AG04450 (cell line): ENCODE measurements at places on chromosomes 12 and 14.

GRCh38 chr12:20868277-20868676 is 57.8 kb downstream of the SLCO1B3 start:
- DNase-seq: no peak

DNA sequence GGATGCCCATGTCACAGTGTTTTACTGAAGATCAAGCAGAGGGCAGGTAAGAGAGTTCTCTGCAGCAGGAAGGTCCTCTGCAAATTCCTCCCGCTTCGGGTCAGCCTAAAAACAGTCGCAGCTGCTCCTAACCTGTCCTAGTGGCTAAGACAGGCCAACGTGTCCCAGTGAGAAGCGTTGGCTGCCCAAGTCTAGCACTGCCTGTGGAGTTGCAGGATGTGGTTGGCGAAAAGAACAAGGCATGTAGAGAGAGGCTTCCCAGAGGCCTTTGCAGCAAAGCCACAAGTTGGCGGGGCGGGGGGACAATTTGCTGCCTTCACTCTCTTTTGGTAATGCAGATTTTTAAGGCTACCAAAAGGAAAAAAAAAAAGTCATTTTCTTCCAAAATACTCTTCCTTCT is 340.1 kb downstream of the BCL11B start:
- DNase-seq: no peak

DNA sequence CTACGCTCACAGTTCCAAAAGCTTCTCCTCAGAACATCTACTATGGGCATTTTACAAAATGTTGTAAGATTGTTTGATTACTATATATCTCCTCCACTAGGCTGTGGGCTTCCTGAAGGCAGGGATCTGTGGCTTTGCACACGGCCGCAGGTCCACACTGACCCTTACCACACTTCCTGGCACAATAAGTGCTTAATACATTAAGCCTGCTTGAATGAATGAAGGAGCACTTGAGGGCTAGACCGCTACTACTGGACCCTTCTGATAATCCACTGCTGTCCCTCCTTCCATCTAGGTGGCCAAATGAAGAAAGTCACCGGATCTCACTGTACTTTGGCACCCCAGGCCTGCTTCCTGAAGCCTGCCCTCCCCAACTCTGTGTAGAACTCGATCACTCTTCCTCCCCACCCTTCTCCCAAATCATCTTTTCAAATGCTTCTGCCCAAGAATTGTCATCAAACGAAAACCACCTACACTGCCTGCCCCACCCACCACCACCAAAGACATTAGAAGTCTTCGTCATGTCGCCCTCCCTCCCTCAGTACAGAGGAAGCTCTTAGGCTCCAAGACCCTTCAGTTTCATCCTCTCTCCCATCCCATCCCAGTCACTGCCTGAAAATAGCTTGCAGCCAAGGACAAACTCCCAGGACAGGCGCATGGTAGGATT is 596 bp upstream of the ZBTB39 start:
- DNase-seq: no peak

DNA sequence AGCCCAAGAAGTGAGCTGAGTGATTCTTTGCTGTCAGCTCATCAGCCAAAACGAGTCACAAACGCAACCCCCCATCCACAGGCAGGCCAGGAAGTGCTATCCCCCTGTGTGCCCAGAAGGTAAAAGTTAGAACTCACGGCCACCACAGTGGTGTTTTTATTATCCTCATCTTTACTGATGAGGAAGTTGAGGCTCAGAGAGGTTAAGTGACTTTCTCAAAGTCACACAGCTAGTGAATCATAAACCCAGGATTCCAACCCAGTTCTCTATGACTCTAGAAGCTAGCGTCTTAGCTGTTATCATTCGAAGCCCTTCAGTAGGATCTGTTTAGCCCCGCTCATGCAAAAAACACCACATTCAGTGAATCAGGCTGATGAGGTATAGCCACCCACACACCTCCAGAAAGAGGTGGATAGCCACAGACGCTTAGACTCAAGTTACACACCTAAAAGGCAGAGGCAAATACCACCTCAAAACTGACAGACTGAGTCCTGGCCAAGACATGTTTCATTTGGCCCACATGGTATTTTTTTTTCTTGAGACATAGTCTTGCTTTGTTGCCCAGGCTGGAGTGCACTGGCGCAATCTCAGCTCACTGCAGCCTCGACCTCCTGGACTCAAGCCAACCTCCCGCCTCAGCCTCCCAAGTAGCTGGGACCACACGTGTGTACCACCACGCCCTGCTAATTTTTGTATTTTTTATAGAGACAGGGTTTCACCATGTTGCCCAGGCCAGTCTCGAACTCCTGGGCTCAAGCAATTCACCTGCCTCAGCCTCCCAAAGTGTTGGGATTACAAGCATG is 100.7 kb downstream of the SCARB1 start:
- no peak for DNase-seq

GRCh38 chr12:49854976-49855375 is 12.1 kb upstream of the BCDIN3D start:
- DNase-seq: no peak

- no peak for DNase-seq
These were observed 73.0 kb downstream of the DNAI7 start for GRCh38 chr12:25121916-25122315.

- DNase-seq: no peak
These were observed 444 bp downstream of the DRAM1 start for GRCh38 chr12:101877806-101878242.

DNA sequence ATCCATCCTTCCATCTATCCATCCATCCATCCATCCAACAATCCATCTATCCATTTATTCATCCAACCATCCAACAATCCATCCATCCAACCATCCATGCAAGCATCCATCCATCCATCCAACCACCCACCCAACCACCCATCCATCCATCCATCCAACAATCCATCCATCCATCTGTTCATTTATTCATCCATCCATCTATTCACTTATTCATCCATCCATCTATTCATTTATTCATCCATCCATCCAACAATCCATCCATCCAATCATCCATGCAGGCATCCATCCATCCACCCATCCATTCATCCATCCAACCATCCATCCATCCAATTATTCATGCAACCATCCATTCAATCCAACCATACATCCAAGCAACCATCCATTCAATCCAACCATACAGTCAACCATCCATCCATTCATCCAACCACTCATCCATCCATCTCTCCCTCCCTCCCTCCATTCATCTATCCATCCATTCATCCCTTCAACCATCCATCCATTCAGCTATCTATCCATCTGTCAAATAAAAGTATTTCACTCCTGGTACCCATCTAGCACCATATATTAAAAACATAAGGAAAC is 86.1 kb downstream of the KSR2 start:
- no peak for DNase-seq

- DNase-seq: no peak
These were observed 56.3 kb downstream of the GPHB5 start for GRCh38 chr14:63262446-63262845.

- no peak for DNase-seq
These were observed 16.8 kb upstream of the EIF5 start for GRCh38 chr14:103317251-103317650.

DNA sequence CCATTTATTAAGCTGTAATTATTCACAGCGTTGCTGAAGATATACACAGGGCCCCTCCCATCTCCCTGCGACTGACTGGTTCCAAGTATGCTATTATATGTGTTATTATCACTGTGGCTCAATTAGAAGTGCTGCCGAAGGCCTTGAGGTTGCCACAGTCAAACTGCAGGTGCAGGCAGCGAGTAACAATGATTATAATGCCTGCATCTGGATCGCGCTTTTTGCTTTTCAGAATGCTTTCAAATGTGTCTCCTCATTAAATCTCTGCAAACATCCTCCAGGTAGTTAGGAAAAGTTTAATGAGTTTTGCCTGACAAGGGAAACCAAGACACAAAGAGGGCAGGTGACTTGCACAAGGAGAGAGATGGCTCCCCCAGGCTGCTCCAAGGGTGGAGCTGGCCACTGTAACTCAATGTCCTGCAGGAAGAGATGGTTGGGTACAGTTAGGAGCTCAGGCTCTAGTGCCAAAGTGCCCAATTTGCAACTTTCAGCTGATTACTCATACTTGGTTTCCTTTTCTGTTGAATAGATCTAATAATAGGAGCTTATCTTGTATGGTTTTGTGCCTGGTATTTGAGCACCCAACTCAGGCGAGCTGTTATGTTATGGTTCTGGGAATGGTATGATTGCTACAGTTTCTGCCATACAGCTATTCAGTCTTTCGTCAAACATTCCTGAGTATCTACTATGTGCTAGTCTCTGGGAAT is 1.7 kb upstream of the SYNE3 start:
- DNase-seq: no peak

DNA sequence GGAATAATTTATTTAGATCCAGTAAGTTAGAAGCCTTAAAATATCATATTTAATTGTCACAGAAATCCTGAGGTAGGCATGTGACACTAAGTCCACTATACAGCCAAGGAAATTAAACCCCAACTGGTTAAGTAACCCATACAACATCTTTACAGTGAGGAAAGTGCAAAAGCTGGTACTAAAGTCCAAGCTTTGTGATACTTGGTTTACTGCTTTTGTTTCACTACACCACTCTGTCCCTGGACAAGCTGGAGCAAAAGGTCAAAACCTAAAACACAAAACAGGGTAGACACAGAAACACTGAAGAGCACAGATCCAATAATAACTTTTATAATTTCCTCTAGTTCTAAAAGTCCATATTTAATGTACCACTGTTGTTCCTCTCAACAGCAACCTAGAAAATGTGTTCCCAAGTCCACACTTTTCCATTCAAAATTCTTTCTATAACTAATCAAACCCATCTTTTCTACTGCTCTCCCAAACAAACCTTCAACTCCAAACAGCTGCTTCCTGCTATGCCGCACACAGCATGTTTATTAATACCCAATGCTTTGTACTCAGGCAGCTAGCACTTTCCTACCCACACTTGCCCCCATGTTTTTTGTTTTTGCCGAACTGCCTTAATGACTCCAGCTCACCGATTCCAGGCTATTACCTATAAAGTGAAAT is 90.9 kb downstream of the MED13L start:
- no peak for DNase-seq

DNA sequence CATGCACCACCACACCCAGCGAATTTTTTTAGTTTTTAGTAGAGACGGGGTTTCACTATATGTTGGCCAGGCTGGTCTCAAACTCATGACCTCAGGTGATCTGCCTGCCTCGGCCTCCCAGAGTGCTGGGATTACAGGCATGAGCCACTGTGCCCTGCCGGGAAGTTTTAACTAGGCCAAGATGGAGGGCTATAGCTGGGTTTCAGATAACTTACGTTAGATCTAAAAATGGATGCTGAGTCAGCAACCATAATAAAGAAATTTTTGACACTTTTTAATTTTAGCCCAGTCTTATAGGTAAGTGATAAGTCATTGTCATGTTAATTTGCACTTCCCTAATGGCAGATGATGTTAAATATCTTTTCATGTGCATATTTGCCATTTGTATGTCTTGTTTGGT is 14.4 kb downstream of the ZDHHC17 start:
- no peak for DNase-seq

- DNase-seq: no peak
These were observed 194.4 kb downstream of the EFCAB11 start for GRCh38 chr14:89760086-89760485.

- peak; percentile 33 for DNase-seq
These were observed at the start of gene MUCL1 for GRCh38 chr12:54853933-54854538. Gene MUCL1, plus strand, starts transcription at chr12:54854516. Its CDS starts 67 bp downstream, at chr12:54854583.

DNA sequence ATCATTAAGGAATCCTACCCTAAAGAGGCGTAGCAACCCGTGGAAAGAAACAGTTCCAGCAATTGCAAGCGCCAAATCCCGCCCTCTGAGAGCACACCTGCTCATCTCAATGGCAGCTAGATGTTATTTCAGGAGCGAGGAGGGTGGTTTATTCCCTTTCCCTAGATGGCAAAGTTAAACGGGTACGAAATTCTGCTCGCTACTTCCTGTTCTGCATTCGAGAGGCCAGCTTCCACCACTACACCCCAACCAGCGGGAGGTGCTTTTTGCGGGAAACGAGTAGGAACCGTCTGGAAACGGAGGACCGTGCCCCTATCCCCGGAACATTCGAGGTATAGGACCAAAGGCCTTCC is 536 bp downstream of the VPS29 start:
- DNase-seq: no peak
